Glutamatergic neuron (in vitro differentiated cells): ENCODE measurements at places on chromosomes 3 and 15. TPM values are rescaled to one million over a fixed set of nuclear protein-coding genes. Genes with fewer than 3 reads are reported as not detected.

Gene ITPKA
- 1.1 TPM for total RNA-seq

- peaks cover 2% of the 10 kb centered on the region for H3K27me3 ChIP-seq
- H3K4me1 ChIP-seq: peaks cover 28% of the 10 kb centered on the region
- no peaks in the 10 kb centered on the region for H3K36me3 ChIP-seq
- DNase-seq: no peak
- peak overlapping the region; percentile 15 for H3K27ac ChIP-seq
- H3K4me3 ChIP-seq: no peak overlapping the region
Observed at GRCh38 chr3:170467007-170467406, 48.3 kb downstream of the CLDN11 start.

- DNase-seq: no peak
- H3K4me1 ChIP-seq: peaks cover 2% of the 10 kb centered on the region
- peaks cover 2% of the 10 kb centered on the region for H3K27me3 ChIP-seq
- H3K27ac ChIP-seq: no peak overlapping the region
Observed at GRCh38 chr3:69784954-69785514, 45.8 kb downstream of the MITF start.

Gene FBXL22
- not detected for total RNA-seq

DNA sequence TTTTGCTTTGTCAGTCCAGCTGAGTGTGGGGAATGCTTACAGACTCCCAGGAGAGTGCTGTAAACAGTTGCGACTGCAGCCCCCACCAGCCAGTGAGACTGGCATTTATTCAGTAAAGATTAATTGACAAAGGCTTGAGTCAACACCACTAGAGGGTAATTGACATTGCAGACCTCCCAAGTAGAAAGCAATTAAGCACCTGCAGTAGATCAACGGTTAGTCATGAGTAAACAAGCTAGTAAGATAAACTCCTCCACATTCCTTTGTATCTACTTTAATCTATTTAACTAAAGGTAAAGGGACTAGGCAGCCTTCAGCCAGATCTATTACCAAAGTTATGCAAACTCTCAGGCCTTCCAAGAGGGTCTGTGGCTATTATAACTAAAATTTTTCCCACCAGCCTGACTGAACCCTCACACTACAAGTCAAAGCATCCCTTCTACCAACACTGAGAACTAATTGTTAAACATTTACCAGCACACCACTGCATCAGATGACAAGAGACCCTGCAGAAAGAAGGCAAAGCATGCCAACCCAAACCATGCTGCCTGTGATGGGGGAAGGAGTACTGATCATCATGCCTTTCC is 30.5 kb upstream of the GALNT15 start:
- no peak for DNase-seq
- H3K4me1 ChIP-seq: no peaks in the 10 kb centered on the region
- H3K27ac ChIP-seq: no peak overlapping the region

GRCh38 chr15:58506064-58506490 is 74.3 kb downstream of the LIPC start:
- H3K4me3 ChIP-seq: no peak overlapping the region
- DNase-seq: no peak
- H3K27ac ChIP-seq: no peak overlapping the region
- peaks cover 1% of the 10 kb centered on the region for H3K4me1 ChIP-seq

Gene UBA7
- total RNA-seq: 0.54 TPM
